Thymus (tissue), 14 donors: ENCODE measurements at places on chromosomes 3 and 15. TPM values are rescaled to one million over a fixed set of nuclear protein-coding genes. Genes with fewer than 3 reads are reported as not detected.

DNA sequence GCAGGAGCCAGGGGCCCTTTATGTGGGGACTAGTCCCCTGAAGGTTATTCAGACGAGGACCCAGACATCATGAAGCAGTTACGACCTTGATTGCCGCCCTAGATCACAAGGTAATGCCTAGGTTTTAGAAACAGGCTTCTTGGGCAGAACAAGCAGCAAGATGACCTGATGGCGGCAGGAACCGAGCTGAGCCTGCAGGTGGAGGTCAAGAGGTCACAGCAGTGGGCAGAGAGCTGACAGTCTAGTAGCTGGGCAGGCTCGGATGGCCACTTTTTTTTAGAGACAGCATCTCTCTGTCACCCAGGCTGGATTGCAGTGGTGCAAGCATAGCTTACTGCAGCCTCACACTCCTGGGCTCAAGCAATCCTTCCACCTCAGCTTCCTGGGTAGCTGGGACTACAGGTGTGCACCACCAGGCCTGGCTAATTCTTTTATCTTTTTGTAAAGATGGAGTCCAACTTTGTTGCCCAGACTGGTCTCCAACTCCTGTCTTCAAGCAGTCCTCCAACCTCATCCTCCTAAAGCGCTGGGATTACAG, 83.5 kb upstream of the ABHD17C start:
- peaks cover 15% of the 10 kb centered on the region for H3K4me1 ChIP-seq
- no peaks in the 10 kb centered on the region for H3K36me3 ChIP-seq
- H3K4me3 ChIP-seq, result no peak overlapping the region
- DNase-seq, result no peak
- no peak overlapping the region for H3K27ac ChIP-seq

DNA sequence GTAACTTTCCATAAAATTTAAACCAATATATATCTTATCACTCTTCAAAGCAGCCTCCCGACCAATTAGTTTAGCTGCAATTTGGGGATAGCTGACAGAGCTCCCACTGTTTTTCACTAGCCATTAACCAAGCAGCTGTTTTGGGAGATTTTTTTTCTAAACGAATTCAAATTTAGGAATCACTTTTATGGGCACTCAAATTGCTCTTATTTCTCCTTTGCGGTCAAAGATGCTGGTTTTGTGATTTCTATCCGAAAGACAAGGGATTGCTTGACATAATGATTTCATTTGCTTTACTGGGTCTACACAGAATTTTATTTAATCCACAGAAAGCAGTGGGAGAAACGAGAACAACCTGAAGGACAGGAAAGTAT, 505.7 kb upstream of the IL12A start:
- no peak for DNase-seq
- no peaks in the 10 kb centered on the region for H3K36me3 ChIP-seq

DNA sequence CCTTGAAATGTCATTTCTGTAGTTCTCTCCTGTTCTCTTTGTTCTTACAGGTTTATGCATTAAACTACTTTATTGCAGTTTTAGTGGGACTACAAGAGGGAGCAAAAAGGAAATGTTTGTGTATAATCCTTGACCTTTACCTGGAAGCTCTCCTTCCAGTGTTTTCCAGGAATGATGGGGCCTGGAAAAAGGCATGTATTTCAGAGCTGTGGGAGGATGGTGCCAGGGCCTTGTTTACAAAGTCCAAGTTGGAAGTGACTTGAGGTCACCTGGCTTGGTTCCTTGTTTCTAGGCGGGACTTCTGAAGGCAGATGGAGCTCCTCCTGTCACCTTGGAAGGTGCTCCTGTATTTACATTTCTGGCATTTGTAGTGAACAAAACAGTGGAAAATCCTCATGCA, 15.1 kb downstream of the ACVR2B start:
- no peak overlapping the region for H3K27ac ChIP-seq
- peaks cover 16% of the 10 kb centered on the region for H3K4me1 ChIP-seq
- H3K36me3 ChIP-seq, result no peaks in the 10 kb centered on the region
- no peaks in the 10 kb centered on the region for H3K27me3 ChIP-seq
- H3K4me3 ChIP-seq, result no peak overlapping the region
- no peak for DNase-seq

Gene LIPC
- total RNA-seq, result 2.4 TPM

Gene TUSC7
- total RNA-seq, result not detected

GRCh38 chr3:106403371-106404145, 534.7 kb upstream of the CBLB start:
- no peaks in the 10 kb centered on the region for H3K27me3 ChIP-seq
- DNase-seq, result no peak
- no peak overlapping the region for H3K4me3 ChIP-seq
- H3K36me3 ChIP-seq, result no peaks in the 10 kb centered on the region
- H3K4me1 ChIP-seq, result no peaks in the 10 kb centered on the region
- no peak overlapping the region for H3K27ac ChIP-seq

- no peaks in the 10 kb centered on the region for H3K36me3 ChIP-seq
- no peak for DNase-seq
- H3K27me3 ChIP-seq, result no peaks in the 10 kb centered on the region
These were observed 264.3 kb upstream of the DNAJC19 start for GRCh38 chr3:181253796-181254195.

Gene CA12
- total RNA-seq, result 0.09 TPM

Gene EPHB1
- 0.66 TPM for total RNA-seq
